ENCODE measurements at places on chromosomes 12 and 14.
A peak's percentile ranks its signal among the peaks of the same experiment; 100 is the strongest.

GRCh38 chr12:30425445-30425844 is 270.2 kb downstream of the IPO8 start:
- DNase-seq = no peak

GRCh38 chr12:58765653-58766512 is 154.4 kb downstream of the LRIG3 start:
- DNase-seq = no peak

GRCh38 chr12:132319359-132319950 is 9.9 kb downstream of the GALNT9 start:
- DNase-seq = no peak

DNA sequence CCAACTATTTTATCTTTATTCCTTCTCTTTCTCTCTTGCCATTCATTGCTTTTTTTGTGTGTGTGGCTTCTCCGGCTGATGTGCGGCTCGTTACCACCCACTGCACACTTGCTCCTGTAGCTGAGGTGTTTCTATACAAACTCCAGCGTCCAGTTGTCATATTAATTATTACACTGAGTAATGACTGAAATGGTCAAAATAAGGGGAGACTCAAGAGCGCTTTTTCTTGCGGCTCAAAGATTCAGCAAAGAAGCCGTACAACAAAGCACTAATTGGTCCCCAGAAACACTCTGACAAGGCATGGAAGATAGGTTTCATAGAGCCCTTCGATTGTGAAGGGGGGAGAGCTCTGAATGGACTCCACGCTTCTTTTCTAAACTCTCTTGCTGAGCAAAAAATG is 5.6 kb upstream of the ASCL1 start:
- DNase-seq = no peak

DNA sequence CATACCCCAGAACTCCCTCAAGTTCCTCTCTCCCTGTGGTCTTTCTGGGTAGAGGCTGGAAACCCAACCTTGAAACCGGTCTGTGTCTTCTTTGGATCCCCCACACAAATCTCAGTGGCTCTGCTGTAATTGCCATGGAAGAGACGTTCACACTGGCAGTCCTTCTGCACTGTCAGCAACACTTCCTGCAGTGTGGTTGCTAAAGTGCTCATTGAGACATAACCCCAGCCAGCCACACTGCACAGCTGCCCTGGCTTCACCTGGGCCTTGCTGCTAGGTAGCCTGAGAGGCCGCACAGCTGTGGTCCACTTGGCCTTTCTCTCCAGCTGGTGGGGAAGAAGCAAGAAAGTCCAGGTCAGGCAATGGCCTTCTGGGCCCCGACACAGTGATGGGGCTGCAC is 2.4 kb downstream of the GZMH start:
- DNase-seq = no peak

DNA sequence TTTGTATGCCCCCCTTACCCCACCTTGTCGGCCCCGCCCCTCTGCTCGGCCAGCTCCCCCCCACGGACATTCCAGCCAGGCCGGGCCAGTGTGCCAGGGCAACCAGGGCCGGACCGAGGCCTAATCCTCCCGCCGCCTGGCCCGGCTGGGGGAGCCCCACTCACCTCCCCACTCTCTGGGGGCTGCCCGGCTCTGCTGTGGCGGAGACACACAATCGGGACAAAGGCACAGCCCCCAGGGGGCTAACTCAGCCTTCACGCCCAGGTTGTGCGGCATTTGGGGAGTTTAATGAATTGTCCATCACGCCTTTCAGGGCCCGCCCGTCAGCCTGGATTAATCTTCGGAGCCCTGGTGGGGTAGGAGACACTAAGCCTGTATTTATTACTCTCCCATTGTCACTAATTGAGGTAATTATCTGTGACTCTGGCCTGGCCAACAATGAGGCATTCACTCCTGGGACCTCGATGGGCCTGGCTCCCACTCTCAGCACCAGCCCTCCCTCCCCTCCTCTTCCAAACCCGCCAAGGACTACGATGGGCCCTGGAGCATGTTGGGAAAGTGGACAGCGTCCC is 8.7 kb downstream of the WNT1 start:
- DNase-seq = no peak

GRCh38 chr12:94145191-94145983 is 3.0 kb upstream of the PLXNC1 start:
- DNase-seq = peak; percentile 67

DNA sequence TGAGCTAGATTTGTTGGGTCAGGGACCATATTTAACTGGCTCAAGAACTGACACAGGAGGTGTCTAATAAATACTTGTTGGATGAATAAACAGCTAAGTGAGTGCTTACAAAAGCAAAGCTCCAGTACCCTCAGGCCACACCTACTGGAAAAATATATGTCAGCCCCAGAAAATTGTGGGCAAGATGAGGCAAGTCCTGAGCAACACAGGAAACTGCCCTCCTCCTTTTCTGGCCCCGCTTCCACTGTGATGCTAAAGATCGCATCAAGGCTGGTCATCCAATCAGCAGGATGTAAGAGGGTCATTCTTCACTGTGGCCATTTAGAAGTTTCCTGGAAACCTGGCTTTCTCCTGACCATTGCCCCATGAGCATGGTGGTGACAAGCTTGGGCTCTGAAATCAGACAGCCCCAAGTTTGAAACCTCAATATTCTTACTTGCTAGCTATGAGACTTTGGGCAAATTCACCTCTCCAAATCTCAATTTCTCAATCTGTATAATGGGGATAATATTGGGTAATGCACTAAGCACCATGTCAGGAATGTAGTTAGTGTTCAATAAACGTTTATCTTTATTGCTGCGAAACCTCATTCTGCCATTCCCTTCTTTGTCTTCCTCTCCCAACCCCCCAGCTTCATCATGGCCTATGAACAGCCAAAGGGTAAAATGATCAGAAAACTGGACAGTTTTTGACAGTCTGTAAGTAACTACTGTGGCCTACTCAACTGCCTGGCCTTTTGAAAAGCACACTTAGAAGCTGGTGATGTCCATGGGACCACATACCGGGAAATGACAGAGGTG is 139.3 kb upstream of the PZP start:
- DNase-seq = no peak

- peak; percentile 56 for DNase-seq
Observed at GRCh38 chr12:98401427-98401826, 114.0 kb upstream of the TMPO start.

GRCh38 chr12:121776190-121777098 is 17.0 kb downstream of the RHOF start:
- no peak for DNase-seq

- DNase-seq = peak; percentile 77
Observed at GRCh38 chr14:69475194-69475818, 9.2 kb upstream of the PLEKHD1 start.

DNA sequence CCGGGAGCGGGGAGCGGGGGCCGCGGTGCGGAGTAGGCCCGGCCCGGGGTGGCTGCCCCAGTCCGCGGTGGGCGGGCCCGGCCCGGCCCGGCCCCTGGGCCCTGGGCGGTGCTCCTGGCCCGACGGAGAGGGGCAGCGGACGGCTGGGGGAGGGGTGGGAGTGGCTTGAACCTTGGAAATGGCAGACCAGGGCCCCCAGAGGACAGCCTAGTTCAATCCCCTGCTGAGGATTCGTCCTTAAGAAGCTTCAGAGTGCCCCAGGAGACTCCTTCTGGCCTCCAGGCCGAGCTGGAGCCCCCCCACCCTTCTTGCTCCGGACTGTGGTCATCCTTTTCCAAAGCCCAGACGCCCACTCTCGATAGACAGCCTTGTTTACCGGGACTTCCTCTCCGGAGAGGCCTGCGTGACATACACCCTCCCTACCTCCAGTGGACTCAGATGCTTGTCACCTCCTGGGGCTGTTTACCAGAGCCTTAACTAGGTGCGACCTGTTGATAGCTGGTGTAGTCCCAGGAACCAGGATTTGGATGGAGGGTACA is 458 bp downstream of the KHNYN start:
- peak; percentile 75 for DNase-seq

- DNase-seq = no peak
Observed at GRCh38 chr14:23078692-23079116, 16.2 kb downstream of the ACIN1 start.

DNA sequence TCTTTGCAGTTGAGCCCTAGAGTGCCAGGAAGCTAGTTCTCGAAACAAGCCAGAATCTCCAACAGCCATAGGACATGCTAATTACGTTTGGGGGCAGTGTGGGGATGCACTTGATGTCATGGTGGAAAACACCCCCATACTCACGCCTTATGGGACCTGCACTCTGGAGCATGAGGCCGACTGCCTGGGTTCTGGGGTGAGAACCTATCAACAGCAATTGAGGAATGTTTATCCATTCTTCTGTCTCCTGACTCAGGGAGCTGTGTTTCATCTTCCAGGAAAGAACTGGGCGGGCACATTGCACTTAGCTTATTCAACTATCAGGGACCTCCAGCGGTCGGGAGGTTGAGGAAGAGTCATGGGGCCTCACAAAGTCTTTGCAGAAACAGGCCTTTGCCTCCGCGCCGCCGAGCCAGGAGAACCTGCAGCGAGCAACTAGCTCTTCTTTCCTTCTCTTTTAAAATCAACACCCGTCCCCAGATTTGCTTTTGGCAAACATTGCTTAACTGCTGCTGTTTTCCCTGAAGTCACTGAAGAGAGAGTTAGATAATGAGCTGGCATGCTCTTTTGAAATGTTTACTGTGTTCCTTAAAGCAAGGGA is 226.1 kb upstream of the DIO3 start:
- no peak for DNase-seq

GRCh38 chr12:57456145-57456700 is 1.1 kb downstream of the INHBE start:
- DNase-seq = peak; percentile 88

- DNase-seq = no peak
Observed at GRCh38 chr14:99187858-99188257, 84.1 kb downstream of the BCL11B start.

DNA sequence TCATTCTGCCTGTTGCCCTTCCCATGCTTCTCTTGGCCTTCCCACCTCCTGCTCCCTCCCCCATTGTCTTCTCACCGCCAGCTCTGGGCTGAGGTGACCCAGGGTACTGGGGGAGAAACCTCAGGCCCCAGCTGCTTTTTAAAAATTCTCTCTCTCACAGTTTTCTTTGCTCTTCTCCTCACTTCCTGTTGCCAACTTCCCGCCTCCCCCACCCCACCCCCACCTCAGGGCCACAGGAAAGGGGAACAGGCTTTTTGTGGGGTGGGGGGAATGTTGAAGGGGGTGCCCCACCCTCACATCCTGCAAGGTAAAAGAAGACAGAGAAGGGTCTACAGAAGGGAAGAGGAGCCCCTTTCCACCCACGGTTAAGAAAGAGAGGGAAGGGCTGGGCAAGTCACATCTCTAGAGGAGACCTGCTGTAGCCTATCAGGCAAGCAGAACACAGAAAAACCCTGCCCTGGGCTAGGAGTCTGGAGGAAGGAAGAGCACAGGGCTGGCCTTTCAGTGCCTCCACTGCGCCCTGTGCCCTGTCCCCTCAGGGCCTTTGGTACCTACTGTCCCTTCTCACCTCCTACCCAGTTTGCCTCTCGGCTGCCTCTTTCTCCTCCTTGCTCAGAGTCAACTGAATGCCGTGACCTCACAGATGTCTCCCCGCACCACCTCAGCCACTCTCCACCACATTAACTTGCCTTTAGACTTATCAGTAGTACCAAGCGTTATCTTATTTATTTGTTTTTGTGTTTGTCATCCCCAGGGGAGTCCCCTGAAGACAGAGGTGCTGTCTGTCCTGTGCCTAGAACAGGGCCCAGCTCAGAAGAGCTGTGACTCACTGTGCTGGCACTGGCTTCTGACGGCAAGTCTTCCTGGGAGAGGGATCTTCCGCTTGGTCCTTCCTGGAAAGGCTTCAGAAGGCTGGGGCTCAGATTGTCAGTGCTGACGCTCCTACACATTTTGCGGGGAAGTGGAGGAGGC is 1.7 kb downstream of the ARHGAP9 start:
- DNase-seq = no peak

GRCh38 chr12:26340649-26341048 is 145.3 kb downstream of the SSPN start:
- no peak for DNase-seq

DNA sequence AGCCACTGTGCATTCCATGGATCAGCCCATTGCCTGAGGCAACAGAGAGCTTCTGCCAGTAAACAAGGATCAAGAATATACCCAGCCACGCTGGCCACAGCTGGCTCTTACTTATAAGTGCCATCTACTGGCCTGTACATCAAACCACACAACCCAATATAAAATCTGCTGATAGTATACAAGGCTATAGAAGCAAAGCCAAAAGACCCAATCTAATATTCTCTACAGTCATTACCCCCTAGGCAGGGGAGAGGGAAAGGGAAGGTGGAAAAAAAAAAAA is 4.4 kb upstream of the FAM186B start:
- peak; percentile 14 for DNase-seq

GRCh38 chr14:39369029-39369428 is 63.2 kb downstream of the FBXO33 start:
- no peak for DNase-seq

DNA sequence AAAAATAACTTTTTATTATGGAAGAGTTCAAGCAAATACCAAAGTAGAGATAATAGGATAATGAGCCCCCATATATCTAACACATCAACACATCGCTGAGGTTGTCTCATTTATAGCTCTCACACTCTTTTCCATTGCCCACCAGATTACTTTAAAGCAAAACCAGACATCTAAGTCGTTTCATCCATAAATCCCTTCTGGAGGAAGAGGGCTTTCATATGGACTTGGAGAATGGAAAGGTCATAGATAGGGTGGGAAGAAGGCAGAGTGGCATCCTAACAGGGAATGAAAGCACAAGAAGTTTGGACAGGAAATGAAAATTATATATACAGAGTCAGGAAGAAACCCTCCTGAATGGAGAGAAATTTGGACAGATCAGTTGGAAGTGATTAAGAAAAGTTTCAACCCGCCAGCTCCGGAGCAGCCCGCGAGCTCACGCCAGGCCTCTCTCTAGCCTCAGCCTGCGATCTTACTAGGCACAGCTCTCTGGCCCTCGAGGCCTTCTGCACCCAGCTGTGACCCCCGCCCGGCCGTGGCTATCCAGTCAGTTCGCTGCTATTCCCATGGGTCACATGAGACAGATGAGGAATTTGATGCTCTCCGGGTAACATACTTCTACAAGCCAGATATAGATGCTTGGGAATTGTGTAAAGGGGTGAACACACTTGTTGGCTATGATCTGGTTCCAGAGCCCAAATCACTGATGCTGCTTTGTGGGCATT is 48.4 kb upstream of the NID2 start:
- DNase-seq = no peak

DNA sequence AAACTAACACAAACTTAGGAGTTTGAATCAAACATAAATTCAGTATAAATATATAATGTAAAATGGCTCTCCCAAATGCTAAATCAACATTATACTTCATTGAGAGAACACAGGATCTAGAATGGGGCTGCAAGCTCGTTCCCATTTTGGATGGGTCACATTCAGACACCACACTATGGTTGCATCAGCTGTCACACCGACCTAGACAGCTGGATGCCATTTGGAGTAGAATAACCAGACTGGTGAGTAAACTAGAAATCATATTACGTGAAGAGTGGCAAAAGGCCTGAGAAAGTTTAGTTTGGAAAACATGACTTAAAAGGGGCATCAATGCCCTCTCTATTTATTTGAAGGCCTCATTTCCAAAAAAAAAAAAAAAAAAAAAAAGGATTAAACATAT is 430.4 kb downstream of the NPAS3 start:
- no peak for DNase-seq

GRCh38 chr14:55847766-55848165 is 267.8 kb downstream of the KTN1 start:
- DNase-seq = no peak

GRCh38 chr12:62934239-62934798 is 631 bp downstream of the PPM1H start:
- peak; percentile 18 for DNase-seq

GRCh38 chr12:10027311-10027710 is 3.2 kb upstream of the CLEC9A start:
- DNase-seq = no peak

Data from NCI-H524 (cell line).